ENCODE measurements at places on chromosomes 3 and 15. TPM values are rescaled to one million over a fixed set of nuclear protein-coding genes. Genes with fewer than 3 reads are reported as not detected.

The XCR1 gene
- under 0.01 TPM for total RNA-seq

The LRRN1 gene
- total RNA-seq: 3.1 TPM

The SSR3 gene
- total RNA-seq: 115 TPM

The ATP13A5 gene
- not detected for total RNA-seq

The MYO5C gene
- 12.3 TPM for total RNA-seq

The CLDN1 gene
- 5.3 TPM for total RNA-seq

The CHAC1 gene
- total RNA-seq: 1.8 TPM

The CLSTN2 gene
- total RNA-seq: 6.6 TPM

The LPCAT4 gene
- 6.8 TPM for total RNA-seq

The FBLN2 gene
- 102 TPM for total RNA-seq

The DPPA2 gene
- not detected for total RNA-seq

The MFSD1 gene
- total RNA-seq: 93.8 TPM

The SH3BP5 gene
- 23.5 TPM for total RNA-seq

The GPR176 gene
- total RNA-seq: 5.3 TPM

The CACNA2D2 gene
- total RNA-seq: 0.79 TPM

The TRNT1 gene
- total RNA-seq: 20.6 TPM

The ARHGEF26 gene
- total RNA-seq: 154 TPM

The EBLN2 gene
- total RNA-seq: not detected

The RHO gene
- total RNA-seq: not detected

The C3orf85 gene
- not detected for total RNA-seq

The NMNAT3 gene
- 17.1 TPM for total RNA-seq

The MOBP gene
- 0.08 TPM for total RNA-seq

The SOX14 gene
- total RNA-seq: not detected

The CFAP100 gene
- total RNA-seq: not detected

The CCDC39 gene
- not detected for total RNA-seq

The SETMAR gene
- total RNA-seq: 24.4 TPM

The GPR62 gene
- total RNA-seq: not detected

The FRMD4B gene
- total RNA-seq: 19.5 TPM

The ADGRG7 gene
- total RNA-seq: not detected

The GOLGA6A gene
- 0.31 TPM for total RNA-seq

The RTP3 gene
- total RNA-seq: not detected

The CELSR3 gene
- total RNA-seq: 0.78 TPM

The LYZL4 gene
- total RNA-seq: not detected

The COL6A5 gene
- 0.04 TPM for total RNA-seq

The TRPM1 gene
- total RNA-seq: not detected

The CCR3 gene
- total RNA-seq: not detected

The IL5RA gene
- total RNA-seq: not detected

The PHLDB2 gene
- 73.3 TPM for total RNA-seq

The CCDC54 gene
- not detected for total RNA-seq

The HHLA2 gene
- not detected for total RNA-seq

The SLC22A13 gene
- total RNA-seq: 0.16 TPM

The OR5K2 gene
- not detected for total RNA-seq

The TPRG1 gene
- 2.8 TPM for total RNA-seq

The PDCD7 gene
- total RNA-seq: 70.7 TPM

The SGO1 gene
- not detected for total RNA-seq

The ADIPOQ gene
- 0.47 TPM for total RNA-seq

The BTLA gene
- total RNA-seq: 1.8 TPM
